ENCODE measurements at places on chromosomes 11 and 22.

DNA sequence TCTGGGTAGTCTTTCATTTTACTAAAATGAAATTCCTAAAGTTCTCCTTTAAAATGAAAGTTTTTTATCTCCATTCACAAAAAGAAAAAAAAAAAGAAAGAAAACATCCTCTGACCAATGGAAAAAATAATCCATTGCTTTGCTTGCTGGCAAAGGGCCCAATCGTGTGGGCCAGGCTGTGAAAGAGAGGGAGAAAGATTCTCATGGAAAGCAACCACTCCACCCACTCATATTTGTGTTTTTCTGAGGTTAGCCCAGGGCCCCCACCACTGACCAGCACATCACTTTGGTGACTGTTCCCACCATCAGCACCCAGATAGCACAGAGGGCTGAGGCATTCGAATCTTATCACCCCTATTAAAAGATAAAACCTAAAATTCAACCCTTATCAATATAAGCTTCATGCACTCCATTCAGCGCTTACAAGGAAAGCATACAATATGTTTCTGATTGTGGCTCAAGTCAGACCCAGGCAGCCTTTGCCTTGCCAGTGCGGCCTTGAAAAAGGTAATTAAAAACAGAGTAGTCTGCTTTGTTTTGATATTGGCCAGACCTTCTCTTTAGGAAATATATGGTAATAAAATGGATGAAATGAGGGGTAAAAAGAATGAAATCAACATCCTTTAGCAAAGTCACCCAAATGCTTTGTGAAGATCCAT is 192.8 kb downstream of the ETS1 start:
- no peak for DNase-seq

DNA sequence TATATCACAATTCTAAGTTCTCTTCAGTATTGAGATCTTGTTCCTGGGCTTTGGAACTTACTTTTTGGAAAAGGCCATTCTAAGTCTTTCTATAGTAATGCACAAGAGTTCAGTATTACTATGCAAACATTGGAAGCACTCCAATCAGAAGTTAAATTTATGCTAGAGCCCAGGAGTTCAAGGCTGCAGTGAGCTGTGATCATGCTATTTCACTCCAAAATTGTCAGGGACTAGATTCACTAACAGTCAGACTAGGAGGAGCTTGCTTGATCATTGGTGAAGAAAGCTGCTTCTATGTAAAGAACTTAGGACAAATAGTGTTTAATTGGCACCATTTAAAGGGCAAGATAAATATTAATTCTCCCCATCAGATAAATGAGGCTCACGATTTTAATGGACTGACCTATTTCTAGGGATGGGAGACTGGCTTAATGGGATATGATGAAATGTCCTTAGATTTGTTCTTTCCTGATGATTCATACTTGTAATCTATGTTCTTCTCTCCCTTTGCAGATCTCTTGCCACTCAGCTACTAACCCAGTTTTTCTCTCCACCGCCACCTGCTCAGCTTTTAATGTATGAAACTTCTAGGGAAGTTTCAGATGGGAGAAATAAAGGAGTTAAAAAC is 32.6 kb upstream of the TMEM123 start:
- DNase-seq = no peak

DNA sequence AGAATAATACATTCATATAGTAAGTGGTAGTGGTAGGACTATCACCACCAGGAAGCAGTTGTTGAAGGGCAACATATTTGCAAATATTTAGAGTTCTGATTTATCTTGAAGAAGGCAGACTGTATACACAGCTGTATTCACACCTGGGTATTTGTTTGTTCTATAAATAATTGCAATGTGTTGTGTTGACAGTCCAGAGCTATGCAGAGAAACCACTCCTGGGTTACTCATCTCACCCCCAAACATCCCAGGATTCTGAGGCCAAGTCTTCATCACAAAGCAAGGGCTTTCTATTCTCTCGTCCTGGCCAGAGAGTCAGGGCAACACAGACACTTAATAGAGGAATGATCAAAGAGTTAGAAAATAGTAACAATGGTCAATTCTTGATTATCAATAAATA is 102.1 kb upstream of the FAT3 start:
- no peak for DNase-seq

- no peak for DNase-seq
Observed at GRCh38 chr11:84211896-84212295, 925.7 kb upstream of the CCDC90B start.

DNA sequence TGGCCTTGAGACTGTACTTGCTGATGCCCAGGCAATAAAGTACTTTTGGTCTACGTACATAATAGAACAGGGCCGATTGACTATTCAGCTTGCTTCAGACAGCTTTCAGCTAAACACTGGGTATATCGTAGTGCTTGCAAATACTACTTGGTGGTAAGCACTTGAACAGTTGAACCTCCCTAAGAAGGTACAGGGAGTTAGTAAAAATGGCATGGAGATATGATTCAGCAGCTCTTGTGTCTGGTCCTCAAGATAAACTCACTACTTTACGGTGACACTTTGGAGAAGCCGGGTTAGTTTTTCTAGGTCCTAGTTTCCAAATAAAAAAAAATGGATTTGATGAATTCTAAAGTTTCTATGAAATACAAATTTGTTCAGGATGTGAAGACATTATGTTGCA is 7.3 kb downstream of the CCDC117 start:
- no peak for DNase-seq

GRCh38 chr11:1127664-1128162 is 30.0 kb upstream of the MUC5AC start:
- no peak for DNase-seq
